EL (cell line): ENCODE measurements at places on chromosomes 1 and 21.

DNA sequence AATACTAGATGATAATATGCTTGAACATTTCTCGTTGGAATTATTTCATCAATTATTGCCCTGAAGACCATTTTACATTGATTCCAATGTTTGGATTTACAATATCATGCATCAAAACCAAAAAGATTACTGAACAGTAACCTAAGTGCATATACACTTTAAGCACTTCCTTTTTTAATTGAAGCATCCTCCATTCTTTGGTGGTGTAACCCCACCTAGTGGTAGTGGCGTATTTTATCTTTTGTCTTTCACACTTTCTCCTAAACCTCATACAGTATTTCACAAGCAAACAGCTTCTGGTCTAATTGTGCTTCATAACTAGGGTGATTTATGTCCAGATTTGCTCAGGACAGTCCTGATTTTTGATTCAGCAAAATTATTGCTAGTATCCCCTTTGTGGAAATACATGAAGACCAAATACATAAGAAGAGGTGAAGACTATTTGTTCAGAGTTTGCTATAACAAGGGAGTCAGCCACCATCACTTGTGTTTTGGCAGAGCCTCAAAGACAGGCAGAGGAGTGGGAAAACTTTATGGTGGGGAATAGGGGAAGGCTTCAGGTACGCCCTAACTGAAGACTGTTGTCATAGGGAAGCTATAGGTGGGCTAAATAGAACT, 3.4 kb upstream of the NVL start:
- peak; percentile 64 for DNase-seq

DNA sequence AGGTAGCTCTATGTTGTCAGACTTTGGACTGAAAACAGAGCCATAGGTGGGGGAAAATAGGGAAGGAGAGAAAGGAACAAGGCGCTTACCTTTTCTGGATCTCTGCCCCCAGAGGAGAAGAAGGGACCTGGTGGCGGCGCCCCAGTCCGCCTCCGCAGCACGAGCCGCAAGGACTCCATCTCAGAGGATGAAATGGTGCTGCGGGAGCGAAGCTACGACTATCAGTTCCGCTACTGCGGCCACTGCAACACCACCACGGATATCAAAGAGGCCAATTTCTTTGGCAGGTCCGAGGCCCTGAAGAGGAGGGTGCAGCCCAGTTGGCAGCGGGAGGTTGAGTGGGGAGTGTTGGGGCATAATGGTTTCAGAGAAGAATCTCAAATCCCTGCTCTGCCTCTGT, 18.5 kb upstream of the TMEM222 start:
- DNase-seq, result no peak

- DNase-seq, result peak; percentile 80
Measured at GRCh38 chr1:207309745-207310273, 11.7 kb upstream of the CD55 start.

DNA sequence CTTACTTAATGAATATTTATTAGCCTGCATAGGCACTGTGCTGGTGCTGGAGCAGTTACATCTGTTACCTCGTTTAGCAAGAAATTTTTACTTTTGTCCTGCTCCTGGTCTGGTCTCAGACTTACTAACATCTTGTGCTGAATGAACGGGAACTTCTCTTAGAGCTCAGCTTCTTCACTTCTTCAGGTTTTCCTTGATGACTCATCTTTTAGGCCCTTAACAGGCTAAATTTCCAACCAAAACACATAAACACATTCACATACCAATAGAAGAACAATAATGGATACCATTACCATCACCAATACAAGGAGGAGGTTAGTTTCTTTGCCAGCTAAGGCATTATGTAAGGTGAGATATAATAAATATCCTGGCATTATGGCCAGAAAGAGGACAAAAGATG, 68.9 kb downstream of the IFI44 start:
- peak; percentile 49 for DNase-seq

- DNase-seq, result peak; percentile 84
Measured at GRCh38 chr1:203326830-203327683, 21.7 kb downstream of the BTG2 start.

DNA sequence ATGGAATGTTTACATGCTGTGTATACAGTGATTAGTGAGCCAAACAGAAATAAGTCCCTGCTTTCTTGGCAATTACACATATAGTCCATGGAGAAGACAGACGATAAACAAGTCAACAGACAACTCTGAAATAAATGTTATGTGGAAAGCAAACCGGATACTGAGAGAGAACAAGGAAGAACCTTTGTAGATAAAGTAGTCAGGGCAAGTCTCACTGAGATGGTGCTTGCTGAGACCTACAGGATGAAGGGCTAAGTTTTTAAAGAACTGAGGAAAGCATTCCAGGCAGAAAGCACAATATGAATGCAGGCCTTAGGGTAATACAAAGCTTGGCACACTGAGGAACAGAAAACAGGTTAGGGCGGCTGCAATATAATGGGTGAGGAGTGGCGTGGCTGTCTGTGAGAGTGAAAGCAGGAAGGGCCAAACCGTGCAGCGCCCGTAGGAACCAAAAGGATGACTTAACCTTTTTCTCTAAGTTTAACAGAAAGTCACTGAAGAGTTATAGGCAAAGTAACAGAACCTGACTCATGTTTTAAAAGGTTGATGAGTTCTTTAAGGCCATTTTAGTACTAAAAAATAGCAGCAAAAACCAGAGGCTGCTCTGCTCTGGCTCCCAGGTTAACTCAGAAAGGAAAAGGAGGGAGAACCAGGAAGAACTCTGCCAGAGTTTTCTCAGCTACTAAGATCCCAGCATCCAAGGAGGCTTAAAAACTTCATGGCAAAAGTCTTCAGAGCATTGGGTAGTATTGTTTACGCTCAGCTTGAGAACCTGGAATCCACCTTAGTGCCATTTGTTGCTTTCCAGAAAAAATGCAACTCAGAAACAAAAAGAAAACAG, 8.7 kb upstream of the TTF2 start:
- DNase-seq, result no peak

DNA sequence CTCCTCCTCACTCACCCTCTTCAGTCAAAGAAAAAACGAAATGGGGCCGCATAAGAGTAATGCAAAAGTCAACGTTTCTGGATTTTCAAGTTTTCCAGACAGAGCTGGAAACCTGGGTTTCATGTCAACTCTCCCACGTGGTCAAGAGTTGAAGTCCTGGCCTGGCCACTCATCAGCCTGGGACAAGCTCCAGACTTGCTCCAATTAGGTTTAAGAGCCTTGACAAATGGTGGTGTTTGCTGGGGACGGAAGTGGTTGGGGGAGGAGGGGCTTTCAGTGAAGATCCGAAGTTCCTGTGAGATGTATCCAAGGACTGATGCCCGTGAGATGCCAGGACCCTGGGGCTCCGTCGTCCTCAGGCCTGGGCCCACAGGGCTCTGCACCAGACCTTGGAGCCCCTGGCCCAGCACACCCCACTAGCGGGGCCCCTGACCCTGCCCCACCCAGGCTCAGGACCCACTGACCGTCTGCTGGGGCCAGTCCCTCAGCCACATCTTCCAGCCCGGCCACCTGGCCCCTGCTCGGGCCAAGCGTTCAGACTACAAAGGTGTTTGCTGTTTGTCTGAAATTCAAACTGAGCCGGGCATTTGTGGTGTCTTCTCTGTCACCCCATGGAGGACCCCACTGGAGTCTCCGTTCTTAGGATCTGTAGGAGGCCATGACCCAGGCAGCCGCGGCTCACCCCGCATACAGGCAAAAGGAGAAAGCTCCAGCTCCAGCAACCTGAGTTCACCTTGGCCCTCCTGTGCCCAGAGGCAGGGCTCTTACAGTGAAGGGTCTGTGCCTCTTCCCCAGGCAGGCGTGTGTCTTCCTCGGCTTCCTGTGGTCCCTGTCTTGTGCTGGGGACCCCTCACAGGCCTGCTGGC, 53.3 kb downstream of the SIK1 start:
- no peak for DNase-seq

GRCh38 chr21:28235169-28235895, 757.3 kb downstream of the LTN1 start:
- DNase-seq, result peak; percentile 19

DNA sequence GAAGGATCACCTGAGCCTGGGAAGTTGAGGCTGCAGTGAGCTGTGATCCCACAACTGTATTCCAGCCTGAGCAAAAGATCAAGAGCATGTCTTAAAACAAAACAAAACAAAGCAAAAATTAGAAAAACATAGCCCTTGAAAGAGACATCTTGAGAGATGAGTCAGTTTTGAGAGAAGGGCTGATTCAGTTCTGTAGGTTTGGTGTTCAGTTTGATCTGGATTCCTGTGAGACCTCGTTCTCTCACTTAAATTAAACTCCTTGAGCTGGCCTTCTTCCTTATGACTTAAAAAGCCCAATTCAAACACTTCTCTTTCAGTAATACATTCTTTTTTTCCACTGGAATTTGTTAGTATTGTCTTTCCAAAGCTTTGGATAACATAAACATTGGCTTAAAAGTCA, 164.2 kb downstream of the NRIP1 start:
- DNase-seq, result peak; percentile 45

GRCh38 chr1:58652651-58653184, 47.1 kb downstream of the MYSM1 start:
- DNase-seq, result peak; percentile 77

GRCh38 chr1:72567521-72567920, 285.2 kb upstream of the NEGR1 start:
- DNase-seq, result no peak

GRCh38 chr1:228058172-228058948, 24.1 kb upstream of the ARF1 start:
- DNase-seq, result no peak

GRCh38 chr1:59523745-59524450, 227.0 kb downstream of the FGGY start:
- DNase-seq, result no peak
